Kidney (tissue), 22 donors: ENCODE measurements at places on chromosomes 12 and 14.

- no peak for DNase-seq
Observed at GRCh38 chr12:43325786-43326185, 226.2 kb downstream of the ADAMTS20 start.

DNA sequence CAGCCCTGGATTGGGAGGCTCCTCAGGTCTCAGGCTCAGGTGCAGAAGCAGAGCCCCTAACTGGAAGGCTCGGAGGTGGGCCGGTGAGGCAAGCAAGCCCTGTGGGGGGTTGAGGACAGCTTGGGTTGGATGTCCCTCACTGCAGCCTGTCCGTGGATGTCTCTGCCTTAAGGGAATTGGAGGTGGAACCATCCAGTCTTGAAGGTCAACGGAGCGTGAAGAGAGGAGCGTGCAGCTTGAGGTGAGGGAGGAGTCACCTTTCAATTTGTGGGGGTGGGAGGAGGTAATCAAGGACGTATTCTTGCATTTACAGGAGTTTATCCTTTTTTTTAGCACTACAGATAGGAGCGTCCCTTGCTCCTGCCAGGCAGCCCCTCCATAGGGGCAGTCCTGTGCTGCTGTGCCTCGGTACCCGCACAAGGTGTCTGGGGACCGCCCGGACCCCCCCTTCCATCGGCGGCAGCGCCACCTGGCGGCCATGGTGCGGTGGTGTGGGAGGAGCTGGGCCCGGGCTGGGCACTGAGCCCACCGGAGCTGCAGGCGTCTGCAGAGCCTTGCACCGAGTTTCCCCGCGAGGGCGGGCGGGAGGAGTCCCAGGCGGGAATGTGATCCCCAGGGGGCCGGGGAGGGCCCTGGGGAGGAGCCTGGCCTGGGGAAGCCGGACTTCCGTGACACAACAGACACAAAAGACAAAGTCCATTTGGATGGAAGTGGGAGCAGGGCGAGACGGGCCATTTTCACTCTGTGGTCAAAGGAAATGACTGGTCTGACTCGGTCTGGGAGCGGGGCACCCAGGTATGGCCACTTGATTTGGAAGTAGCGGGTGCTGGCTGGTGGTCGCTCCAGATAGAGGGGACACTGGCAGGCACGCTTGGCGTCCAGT is 864 bp downstream of the DNAJC22 start:
- peak; percentile 97 for DNase-seq

DNA sequence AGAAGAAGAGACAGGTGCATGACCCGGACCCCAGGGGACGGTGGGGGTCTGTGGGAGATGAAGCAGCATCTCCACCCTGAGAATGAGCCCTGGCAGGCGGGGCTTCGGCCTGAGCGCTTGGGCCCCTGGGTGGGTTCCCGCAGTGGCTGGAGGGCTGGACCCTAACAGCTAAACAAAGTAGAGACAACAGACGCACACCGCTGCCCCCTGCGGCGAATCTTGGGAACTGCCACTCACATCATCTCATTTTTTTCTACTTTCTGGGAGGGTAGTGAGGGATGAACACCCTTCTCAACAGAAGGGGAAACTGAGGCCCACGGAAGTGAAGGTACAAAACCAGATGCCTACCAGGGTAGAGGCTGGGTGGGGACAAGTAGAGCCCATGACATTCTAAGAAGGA is 104.7 kb downstream of the RFLNA start:
- DNase-seq: no peak

DNA sequence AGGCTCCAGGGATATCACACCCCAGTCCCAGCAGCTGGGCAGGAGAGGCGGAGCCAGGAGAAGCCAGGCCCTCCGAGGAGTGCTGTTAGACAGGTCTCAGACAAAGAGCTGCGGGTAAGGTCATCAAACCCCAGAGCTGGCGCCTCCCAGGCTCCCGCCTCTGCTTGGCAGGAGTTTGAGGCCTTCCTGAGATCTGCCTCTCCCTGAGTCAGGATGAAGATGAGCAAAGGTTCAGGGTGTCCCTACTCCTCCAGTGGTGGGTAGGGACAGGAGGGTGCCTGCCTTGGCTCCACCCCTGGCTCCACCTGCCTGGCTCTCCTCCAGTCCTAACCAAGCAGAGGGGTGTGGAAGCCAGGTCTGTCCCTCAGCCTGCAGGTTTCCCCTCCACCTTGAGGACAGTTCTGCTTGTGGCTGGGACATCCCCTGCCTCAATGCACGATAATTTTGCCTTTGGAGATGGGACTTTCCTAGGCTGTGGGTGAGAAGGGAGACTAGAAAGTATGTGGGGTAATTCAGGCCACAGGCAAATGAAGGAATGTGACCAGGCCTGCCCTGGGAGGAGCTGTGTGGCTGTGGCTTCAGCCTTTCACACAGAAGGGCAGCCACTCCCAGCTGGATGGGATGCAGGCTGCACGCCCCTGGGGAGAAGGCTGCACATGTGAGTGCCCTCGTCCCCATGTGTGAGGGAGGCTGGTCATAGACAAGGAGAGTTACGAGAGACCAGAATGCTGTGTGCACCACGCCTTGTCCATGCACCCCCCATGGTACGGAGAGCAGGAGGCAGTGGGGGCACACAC is 2.2 kb downstream of the PLEKHG6 start:
- peak; percentile 51 for DNase-seq

DNA sequence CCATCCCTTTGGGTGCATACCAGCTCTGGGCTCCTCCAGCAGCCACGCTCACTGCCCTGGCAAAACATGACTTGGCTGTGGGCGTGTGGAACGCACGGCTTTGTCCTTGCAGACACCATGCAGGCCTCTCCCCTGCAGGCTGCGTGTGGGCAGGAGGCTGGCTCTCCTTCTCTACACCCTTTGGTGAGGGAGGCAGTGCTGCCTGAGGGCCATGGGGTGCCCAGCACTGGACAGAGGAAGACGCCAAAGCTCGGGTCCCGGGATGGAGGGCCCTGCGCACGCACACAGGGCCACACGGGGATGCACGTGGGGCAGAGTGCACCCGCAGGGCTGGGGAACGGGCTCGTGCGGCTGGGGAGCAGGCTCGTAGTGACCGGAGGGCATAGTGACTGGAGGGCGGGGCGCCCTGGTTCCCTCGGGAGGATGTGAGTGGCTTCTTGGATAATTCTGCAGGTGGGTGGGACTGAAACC is 89.7 kb downstream of the ADGRD1 start:
- DNase-seq: no peak

DNA sequence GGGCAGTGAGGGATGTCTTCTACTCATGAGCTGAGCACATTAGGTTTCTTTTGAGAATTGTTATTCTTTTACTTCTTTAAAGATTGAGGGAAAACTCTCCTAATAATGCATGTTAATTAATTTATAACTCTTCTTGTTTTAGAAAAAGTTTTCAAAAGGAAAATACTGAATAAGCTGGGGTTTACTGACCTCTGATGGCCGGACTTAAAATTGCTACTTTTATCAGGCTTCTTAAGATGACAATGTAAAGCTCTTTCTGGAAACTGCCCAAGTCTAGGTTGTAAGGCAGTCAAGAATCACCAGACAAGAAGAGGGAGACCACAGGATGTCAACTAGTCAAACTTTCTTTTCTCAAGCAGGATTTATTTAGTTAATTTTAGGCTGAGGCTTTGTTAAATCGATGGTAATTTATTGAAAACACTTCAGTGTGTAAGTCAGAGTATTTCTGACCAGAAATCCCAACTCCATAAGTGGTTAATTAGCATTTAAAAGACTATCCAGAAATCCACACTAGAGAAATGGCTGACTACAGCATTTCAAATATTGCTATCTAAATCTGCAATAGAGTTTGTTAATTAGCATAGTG is 82.1 kb downstream of the AVPR1A start:
- DNase-seq: peak; percentile 87

DNA sequence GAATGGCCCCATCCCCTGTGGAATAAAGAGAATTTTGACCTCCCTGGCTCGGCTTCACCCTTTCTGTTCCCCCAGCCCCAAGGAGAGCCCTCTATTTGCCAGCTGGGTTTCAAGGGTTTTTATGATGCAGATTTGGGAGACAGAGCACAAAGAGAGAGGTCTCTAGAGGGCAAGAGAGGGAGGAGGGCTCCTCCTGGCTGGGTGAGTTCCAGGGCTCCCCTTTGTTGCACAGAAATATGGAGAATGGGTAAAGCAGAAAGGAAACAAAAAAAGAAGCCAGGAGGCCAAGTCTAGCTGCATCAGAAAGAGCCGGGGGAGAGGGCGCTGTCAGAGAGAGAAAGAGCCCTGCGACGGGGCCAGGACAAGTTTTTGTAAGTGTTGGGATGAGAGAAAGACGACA is 319.6 kb upstream of the RTL1 start:
- peak; percentile 14 for DNase-seq

GRCh38 chr12:93191956-93192355 is 185.8 kb upstream of the NUDT4 start:
- no peak for DNase-seq

DNA sequence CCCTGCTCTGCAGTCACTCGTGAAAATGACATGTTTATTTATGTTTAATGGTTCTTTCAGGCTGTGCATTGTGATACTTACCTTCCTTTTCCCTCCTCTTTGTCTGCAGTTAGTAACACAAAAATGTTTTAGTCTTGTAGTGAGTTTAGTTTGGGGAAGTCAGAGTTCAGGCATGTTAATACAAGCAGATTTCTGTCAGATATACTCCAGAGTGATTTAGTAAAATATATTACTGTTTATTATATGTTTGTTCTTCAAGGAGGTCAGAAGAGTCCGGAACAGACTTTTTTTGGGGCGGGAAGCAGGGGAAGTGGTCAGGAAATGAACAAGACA is 28.7 kb downstream of the MSRB3 start:
- peak; percentile 51 for DNase-seq

DNA sequence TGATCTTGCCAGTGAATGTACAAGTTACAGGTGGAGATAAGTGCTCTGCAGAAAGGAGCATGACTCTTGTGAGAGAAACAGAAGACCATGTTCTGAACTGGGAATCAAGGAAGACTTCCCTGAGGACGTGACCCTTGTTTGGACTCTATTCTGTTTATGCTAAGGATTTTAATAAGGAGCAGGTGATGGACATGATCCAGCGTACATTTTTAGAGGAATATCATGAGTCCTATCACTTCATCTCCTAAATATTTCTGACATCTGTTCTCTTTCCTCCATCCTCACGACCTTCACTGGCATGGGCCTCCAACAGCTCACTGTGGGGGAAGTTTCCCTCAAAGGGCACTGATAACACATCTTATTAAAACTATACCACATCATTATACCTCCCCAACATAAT is 7.9 kb upstream of the SLC38A1 start:
- DNase-seq: no peak

GRCh38 chr12:2306012-2306411 is 253.2 kb downstream of the CACNA1C start:
- DNase-seq: no peak

DNA sequence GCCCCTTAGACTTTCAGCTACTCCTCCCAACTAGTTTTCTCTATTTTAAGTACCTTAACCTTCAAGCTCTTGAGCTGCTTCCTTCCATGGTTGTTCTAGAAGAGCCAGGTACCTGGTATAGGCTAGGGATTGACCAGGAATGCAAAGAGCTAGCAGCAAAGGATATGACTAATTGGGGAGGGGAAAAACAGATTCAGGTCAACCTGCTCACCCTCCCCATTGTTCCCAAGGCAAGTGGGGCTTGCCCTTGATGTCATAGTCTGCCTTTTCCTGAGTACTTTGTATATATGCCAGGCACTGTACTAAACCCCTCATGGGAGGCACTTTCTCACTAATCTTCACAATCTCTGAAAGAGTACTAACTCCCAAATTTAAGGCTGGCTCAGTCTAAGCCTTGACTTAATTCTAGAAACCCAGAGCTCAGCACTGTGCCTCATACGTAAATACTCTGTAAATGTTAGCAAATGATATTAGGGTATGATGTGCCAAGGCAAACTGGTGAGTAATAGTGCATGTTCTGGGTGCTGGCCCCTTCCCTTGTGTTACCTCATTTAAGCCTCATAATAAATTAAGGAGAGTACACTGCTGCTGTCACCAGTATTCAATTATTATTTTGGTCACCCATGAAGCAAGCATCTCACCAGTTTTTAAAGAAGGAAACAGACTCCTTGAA is 42.2 kb downstream of the SUDS3 start:
- DNase-seq: no peak

DNA sequence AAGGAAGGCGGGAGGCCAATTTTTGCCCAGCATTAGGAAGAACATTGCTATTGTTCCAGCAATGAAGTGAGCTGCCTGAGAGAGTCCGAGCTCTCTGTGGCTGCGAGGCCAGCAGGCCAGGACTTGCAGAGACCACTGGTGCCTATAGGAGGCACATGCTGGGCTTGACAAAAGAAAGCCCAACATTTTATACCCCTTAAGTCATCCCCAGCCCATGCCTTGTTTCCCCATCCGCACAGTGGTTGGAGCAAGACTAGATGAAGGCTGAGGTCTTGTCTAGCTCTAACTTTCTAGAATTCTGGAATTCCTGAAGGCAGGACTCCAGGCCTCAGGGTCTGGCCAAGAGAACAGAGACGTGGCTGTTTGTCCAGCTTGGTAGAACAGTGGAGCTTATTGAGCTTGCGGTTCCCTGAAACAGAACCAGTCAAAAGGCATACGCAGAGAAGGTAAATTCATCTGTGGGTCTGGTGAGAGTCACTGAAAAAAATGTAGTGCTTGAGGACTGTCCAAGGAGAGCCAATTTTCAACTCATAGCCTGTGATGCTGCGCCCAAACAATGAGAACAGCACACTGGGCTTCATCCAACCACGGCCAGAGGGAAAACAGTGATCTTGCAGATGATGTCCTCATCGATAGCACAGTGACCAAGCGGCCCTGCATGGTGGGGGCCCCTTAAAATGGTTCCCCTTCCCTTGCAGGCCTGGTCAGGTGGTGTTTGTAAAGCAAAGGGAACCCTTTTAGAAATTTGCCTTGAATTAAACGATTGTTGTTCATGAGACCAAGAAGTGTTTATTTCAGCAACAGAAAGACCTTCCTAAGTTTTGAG is 27.1 kb upstream of the COL2A1 start:
- no peak for DNase-seq

DNA sequence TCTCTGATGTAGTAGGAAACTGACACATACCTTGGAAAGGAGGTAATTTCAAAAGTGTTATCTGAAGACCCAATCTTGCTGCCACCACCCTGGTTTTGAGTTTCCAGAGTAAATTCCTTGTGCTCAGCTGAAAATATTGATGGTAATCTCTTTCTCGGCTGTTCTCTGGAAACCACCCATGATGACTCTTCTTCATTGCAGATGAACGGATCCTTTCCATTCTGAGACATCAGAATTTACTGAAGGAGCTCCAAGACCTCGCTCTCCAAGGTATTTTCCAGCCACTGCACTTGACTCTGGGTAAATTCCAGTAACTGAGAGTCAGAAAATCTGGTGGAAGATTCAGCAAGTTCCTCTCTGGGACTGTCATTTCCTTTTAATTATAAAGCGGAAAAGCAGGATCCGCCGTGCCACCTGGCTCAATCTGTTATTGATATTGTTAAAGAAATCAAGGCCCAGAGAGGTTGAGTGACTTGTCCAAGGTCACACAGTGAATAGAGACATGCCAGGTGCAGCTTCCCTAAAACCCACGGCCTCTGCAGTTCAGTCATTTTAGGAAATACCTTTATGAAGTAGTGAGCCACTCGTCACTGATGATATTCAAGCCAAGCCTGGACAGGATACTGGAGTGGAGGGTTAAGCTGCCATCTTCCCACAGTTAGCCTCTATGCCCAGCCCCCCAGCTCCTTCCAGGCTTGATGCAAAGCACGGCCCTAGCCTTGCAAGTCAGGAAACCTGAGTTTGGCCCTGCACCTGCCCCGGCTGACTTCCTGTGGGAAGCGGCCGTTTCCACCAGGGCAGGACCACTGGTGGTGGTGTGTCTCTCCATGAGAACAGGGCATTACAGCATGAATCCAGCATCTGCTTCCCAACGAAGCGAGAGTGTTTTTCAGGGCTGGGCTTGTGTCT is 4.7 kb downstream of the CHGA start:
- DNase-seq: no peak

- no peak for DNase-seq
Observed at GRCh38 chr12:94290353-94290752, 142.0 kb downstream of the PLXNC1 start.

- DNase-seq: no peak
Observed at GRCh38 chr14:44505588-44505987, 1.5 kb downstream of the FSCB start.
